ENCODE measurements at places on chromosomes 5 and 9.

- no peak for DNase-seq
Observed at GRCh38 chr5:168808051-168808616, 229.0 kb upstream of the PANK3 start.

- DNase-seq: no peak
Observed at GRCh38 chr9:124813041-124813440, 36.1 kb downstream of the OLFML2A start.

GRCh38 chr9:130467316-130467715 is 22.6 kb downstream of the ASS1 start:
- DNase-seq: no peak

GRCh38 chr9:81650586-81651515 is 38.5 kb downstream of the TLE1 start:
- no peak for DNase-seq

GRCh38 chr5:175261037-175261436 is 182.9 kb downstream of the DRD1 start:
- no peak for DNase-seq

- no peak for DNase-seq
Observed at GRCh38 chr9:93675336-93676150, 99.2 kb downstream of the PHF2 start.

GRCh38 chr5:159207222-159207685 is 2.1 kb downstream of the RNF145 start:
- DNase-seq: no peak

DNA sequence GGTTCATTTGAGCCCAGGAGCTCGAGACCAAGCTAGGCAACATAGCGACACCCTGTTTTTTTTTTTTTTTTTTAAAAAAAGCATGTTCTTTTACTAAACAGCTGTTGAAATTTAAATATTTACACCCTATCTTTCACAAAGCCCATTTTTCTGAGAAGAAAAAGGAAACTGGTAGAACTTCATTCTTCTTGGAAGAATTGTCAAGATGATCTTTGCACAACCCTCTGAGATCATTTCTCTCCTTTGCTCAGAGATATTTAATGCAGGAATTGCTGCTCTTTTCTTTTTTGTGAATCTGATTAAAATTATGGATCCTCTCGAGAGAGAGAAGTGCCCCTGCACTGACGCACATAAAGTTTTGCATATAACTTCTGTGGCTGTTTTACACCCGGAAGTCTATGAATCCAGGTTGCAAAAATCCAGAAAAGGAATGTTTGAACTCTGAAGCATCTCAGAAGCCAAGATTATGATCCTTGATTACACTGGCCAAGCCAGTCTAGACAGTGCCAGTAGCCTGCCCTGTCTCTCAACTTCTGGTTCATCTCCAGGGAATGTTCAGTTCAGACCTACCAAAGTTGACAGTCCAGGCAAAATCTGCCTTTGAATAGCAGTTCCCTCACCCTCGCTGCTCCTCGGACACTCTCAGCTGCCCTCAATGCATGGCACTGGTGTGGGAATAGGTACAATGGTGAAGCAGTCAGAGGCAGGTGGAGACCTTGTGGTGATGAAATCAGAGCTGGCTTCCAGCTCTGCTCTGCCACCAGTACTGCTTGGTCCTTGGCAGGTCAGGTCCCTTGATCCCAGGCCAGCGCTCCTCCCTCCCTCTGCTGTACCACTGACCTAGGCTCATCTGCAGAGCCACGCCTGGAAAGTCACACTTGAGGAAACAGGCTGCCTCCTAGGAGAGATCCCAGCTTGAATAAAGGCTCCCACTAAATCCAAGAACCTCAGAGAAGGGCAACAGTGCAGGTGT is 13.3 kb upstream of the SLC31A2 start:
- DNase-seq: no peak

DNA sequence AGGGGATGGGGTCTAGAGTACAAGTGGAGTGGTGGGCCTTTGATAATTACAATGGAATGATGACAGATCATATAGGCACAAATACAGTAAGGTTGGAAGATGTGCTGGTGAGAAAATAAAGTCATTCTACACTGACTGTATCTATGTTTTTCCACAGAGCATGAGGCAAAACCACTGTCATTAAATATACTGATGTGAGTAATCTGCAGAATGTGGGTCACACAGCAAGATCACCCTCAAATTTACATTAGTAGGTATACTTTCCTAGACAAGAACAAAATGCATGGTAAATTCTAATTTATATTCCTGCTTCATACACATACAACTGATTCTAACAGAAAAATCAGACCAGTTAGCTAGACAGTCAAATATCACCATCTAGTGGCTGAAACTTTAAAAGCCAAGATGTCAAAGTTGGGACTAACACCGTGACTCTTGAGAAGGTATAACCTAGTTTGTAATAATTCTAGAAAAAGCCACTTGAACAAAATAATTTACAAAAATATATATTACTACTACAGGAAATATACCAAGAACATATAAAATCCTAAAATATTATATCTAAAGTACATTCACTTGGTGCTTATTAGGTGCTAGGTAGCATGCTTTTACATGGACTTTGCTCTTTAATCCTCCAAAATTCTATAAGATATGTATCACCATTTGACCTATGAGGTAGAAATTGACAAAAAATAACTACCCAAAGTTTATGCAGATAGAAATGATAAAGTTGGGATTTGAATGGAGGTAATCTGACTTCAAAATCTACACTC is 19.5 kb downstream of the TTC33 start:
- DNase-seq: peak; percentile 63

GRCh38 chr5:172573120-172573882 is 67.8 kb upstream of the NEURL1B start:
- DNase-seq: no peak

DNA sequence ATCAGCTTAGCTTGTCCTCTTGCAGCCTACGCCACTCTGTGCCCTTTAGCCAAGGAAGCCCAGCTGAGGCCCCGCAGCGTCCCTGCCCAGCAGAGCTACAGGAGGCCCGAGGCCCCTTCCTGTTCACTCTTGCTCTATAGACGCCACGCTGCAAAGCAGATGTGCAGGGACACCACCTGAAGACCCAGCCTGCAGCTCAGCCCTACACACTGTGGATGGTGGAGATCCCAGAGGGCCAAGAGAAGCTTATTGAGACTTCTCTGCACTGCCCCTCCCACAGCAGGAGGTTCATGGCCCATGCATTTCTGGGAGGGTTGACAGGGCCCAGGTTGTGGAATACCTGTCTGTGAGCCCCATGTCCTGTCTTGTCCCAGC is 33.6 kb downstream of the IRF1 start:
- DNase-seq: no peak

GRCh38 chr9:27963836-27964235 is 390.6 kb upstream of the C9orf72 start:
- no peak for DNase-seq

- DNase-seq: no peak
Observed at GRCh38 chr5:78574131-78574673, 74.4 kb downstream of the LHFPL2 start.
